Activated CD4-positive, alpha-beta T cell treated with anti-CD3 and anti-CD28 coated beads, Interleukin-2, amount 50 U/mL, for 4 hours (primary cell): ENCODE measurements at places on chromosomes 16 and 17.

DNA sequence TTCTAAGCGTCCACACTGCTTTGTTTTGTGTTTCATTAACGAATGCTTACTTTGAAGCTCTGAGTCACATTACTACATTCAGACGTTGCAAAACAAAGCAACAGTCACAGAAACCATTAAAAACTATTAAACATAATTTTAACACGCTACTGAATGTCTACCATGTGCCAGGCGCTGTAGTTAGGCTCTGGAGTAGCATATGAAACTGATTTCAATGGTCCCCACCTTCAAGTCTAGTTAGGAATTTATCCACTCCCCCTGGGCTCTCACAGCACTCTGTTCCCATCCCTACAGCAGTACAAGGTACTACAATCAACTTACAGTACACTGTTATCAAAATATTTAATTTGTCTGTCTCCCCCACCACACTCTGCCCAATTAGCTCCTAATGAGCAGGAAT is 631 bp downstream of the UTP6 start:
- no peak for DNase-seq

DNA sequence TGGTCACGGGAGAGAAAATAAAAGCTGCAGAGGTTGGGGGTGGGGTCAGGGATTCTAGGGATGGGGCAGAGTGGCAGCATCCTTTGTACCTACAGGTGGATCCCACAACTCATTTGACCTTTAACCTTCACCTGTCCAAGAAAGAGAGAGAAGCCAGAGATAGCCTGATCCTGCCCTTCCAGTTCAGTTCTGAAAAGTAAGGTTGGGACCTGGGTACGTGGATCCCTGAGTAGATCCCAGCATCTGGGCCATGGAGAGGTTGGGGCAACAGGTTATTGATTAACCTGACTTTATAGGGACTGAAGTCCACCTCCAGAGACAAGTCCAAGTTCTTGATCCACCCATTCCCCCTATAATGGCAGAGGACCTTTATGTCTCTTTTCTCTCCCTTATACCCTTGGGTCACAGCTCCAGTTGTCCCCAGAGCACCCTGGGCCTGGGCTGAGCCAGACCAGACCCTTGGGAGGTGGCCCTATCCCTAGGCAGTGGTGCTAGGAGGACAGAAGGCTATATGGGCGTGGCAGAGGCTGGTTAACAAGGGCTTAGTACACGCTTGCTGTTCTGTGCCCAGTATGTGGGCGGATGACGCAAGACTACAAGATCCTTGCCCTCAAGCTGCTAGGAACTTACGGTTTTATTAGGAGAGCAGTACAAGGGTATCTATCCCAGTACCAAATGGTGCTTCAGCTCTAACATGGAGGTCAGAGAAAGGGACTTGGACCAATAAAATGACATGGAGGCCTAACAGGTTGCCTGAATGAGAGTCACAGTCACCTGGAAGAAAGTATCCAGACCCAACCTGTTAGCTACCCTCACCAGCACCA is 3.3 kb downstream of the CLDN7 start:
- no peak for DNase-seq

- DNase-seq: no peak
Observed at GRCh38 chr17:17896746-17897145, 60.0 kb upstream of the SREBF1 start.

DNA sequence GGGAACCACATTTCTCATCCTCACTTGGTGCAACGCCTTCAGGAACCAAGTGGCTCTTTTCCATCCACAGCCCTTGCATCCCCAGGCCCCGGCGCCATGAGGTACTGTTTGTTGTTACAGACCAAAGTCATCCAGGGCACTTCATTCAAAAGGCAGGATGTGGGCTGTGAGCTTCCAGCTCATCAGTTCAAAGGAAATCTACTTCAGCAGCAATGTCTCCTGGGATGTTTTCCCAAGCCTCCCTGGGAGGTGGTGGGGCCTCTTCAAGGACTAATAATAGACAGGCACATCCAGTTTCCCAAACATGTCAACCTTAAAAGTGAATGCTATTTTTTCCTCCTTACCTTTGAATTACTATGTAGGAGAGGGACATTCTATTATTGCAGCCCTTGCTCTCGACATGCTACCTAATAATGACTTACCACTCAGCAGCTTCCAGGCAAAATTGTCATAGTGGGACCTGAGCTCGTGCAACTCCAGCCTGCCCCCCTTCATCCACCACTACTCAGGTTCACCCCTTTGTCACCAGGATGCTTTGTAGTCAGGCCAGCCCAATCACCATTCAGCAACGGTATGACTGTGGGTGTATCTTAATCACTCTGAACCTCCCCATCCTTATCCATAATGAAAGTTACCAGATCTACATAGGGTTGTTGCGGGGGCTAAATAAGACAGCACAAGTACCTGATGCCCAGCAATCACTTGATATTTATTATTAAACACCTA is 1.7 kb upstream of the PRKCB start:
- DNase-seq: no peak

DNA sequence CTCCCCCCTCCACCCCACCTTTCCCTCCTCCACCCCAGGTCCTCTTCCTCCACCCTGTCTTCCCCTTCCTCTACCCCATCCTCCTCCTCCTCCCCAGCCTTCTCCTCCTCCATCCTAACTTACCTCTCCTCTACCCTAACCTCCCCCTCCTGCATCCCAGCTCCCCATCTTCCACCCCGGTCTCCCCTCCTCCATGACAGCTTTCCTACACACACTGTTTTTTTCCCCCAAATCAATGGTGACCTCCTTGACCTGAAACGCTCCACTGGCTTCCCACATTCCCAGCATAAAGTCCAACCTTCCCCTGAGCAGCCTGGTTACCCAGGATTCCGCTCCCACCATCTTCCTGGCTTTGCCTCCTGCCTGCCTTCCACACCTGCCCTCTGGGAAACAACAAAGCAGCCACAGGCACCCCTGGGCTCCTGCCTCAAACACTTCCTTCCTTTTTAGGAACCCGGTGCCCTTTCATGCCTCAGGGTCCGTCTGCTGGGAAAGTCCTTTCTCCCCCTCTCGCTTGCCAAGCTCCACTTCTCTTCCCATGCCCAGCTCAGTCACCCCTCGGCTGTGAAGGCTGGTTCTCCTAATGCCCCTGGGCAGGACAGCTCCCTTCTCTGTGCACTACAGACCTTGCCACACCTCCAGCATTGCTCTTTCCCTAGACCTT is 2.1 kb downstream of the RGS9 start:
- no peak for DNase-seq

DNA sequence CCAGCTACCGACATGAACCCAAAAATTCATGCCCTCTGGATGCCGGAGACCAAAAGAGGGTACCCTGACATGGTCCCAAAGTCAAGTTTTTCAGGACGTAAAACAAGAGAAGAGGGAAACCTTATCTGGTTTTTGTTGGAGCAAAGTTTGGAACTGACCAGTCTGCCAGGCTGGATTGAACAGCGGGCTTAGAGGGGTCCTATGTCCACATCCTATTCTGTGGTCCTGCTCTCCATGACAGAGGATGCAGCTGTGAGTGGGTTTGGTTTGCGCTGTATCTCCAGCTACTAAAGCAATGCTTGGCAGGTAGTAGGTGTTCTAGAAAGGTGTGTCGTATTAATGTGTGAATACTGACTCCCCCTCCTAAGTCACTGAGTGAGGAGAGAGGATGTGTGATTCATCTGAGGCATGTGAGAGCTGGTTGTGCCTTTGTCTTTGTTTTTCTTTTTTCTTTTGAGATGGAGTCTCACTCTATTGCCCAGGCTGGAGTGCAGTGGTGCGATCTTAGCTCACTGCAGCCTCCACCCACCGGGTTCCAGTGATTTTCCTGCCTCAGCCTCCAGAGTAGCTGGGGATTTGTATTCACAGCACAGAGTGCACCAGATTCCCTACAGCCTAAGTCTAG is 31.0 kb downstream of the PMM2 start:
- DNase-seq: no peak

GRCh38 chr17:78375401-78376151 is 2.9 kb upstream of the PGS1 start:
- no peak for DNase-seq

DNA sequence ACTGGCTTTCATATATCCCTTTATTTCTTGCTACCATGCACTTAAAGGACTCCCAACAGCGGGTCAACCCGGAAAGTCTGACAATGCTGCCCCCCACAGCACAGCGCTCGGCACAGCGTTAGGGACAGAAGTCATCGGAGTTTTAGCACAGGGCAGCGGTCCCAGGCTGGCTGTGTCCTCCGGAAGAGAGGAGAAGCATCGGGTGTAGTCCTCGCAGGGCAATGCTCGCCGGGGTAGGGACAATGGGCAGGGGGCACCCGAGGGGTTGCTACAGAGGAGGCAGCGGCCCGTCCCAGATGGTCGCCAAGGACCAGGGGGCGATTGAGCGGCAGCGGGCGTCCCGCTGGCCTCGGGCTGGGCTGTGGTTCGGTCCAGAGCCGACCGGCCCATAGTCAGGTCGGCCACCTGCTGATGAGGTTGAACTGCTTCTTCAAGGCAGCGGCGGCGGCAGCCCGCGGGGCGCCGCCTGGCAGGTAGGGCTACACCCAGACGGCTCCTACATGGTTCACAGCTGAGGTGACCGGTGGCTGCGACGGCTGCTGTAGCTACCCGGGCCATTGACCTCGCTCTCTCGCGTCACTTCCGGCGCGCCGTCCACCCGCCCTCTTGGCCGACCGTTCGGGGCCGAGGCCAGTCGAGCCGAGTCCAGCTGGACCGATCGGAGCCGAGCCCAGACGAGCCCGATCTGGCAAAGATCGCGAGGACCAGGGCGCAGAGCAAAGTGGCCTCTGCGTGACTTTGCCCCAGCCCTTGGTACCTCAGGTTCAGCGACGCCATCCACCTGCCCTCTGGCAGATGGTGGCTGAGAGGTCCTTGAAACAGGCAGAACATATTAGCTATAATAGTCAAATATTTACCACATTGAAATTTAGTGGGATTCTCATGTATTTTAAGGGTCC is 4.7 kb upstream of the LCMT1 start:
- DNase-seq: peak; percentile 35
